Kidney glomerular epithelial cell (primary cell): ENCODE measurements at places on chromosomes 7 and 10.

DNA sequence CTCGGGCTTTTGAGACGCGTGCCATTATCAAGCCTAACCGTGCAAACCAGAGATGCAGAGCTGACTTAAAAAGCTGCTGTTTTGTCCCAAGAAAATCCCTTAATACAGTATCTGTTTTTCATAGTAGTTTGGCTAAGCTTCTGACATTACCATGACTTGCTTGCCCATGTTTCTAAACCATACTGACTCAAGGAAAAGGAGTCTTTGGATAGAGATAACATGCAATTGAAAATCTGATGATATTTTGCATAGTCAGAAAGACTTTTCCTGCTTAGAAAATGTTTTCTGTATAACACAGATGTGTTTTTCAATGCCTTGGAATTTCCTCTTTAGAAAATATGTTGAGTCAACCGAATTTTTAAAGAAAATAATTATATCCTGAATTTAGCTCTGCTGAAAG, 21.5 kb upstream of the AKR1E2 start:
- no peak for DNase-seq

DNA sequence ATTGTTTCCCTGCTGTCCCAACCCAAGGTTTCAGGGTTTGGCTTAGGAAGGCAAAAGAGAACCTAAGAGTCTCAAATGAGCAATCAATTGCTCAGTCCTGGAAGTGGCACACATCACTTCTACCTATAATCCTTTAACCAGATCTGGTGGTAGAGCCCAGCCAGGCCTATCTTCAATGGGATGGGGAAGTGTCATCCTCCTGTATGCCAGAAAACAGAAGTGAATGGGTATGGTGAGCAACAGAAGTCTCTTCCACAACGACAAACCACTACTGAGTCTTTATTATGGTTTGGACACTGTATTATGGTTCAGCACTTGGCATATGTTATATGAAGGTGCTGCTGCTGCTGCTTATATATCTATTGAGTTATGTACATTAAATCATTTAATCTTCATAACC, 3.0 kb upstream of the AKR1B1 start:
- DNase-seq: no peak

DNA sequence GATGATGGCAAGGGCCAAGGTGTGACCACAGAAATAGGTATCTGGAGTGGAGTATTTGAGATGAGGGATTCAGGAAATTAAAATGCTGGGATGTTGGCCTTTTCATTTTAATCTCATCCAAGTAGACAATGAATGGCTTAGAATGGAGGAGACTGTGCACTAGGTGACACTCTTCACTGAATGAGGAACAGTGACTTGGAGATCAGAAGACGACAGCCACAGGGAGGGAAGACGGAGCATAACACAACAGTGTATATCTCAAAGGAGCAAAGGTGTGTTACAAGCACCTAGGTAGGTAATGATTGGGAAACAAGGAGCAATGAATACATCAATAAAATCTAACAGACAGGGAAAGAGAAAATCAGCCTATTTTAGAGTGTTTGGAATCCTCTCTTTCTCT, 4.1 kb upstream of the TAX1BP1 start:
- no peak for DNase-seq

- no peak for DNase-seq
Measured at GRCh38 chr10:33082373-33082895, 124.4 kb upstream of the ITGB1 start.

DNA sequence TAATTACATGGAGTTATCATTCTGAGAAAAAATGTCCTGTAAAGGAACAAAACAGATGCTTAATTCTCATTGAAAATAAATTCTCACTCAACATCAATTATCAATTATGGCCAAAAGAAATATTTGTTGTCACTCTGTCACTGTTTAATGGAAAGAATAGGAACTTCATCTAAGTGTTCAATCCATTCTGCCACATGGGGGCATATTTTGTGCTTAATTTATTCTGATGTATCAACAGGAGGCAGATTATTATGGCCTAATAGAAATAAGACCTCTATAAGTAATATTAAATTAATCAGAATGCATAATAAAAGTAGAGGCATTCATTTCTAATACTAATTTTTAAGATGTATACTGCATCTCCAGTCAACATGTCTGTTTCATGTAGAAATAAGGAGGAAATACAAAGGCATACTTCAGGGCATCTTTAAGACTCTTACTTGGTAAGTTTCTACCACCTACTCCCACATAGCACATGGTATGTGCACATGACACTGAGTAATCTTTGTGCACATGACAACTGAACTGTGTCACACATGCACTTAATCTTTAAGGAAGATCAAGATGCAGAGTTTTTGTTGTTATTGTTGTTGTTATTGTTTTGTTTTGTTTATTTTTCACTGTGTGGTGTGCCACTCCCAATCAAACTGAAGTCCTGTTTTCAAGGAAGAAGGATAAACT, 420.4 kb upstream of the SEMA3A start:
- no peak for DNase-seq

DNA sequence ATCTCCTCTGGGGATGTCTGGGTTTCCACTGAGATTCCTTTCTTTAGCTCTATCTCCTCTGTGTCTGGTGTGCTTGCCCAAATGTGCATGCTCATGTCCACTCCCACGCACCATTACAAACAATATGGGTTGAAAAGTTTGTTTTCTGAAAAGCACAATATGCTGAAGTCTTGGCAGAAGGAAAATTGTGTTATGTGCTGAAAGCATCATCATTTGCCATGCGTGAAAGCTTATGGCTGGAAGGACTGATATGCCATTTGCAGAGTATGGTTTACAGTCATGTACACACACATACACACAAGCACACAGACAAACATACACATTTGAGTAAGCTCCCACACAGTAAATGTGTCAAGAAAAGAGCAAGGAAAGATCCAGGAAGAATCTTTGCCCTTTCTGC, 231.6 kb downstream of the SORCS3 start:
- no peak for DNase-seq

DNA sequence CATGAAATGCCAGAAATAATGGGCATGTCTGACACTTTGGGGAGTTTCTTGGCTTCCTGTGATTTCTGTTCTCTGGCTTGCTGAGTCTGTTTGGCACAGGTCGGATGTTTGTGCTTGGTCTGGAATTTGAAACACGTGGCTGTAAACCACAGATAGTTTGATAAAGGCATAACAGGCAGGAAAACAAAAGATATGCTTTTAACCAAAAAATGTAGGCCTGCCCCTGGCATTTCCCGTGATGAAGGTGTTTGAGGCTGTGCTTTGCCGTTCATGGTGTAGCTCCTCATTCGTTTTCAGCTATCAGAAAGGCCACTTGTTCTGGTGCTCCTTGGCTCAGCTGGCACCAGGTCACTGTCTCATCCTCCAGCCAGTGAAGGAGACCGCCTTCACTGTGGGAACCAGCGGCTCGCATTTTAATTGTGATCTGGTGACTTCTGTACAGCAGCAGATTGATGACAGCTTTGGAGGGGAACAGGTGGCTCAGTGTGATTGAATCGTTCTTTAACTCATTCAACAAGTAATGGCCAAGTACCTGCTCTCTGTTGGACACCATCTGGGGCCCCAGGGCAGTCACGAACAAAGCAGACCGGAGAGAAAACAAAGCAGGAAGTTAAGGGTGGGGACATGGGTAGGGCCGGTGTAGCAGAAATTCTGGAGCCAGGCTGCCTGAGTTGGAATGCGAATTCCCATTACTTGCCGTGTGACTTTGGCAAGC, 111.5 kb downstream of the CCNY start:
- peak; percentile 26 for DNase-seq

DNA sequence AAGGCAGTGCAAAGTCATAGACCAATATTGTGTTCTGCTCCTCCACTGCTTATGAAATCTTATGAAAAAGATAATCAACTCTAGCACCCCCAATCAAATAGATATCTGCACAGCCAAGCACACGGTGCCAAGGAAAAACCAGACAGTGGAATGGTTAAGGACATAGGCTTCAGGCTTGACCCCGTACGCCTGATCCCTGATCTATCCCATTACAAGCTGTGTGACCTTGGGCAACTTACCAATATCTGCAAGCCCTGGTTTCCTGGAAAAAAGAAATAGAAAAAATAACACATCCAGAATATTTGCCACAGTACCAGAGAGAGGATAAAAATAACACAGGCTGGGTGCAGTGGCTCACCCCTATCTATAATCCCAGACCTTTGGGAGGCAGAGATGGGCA, 56.9 kb downstream of the GRB10 start:
- DNase-seq: no peak

DNA sequence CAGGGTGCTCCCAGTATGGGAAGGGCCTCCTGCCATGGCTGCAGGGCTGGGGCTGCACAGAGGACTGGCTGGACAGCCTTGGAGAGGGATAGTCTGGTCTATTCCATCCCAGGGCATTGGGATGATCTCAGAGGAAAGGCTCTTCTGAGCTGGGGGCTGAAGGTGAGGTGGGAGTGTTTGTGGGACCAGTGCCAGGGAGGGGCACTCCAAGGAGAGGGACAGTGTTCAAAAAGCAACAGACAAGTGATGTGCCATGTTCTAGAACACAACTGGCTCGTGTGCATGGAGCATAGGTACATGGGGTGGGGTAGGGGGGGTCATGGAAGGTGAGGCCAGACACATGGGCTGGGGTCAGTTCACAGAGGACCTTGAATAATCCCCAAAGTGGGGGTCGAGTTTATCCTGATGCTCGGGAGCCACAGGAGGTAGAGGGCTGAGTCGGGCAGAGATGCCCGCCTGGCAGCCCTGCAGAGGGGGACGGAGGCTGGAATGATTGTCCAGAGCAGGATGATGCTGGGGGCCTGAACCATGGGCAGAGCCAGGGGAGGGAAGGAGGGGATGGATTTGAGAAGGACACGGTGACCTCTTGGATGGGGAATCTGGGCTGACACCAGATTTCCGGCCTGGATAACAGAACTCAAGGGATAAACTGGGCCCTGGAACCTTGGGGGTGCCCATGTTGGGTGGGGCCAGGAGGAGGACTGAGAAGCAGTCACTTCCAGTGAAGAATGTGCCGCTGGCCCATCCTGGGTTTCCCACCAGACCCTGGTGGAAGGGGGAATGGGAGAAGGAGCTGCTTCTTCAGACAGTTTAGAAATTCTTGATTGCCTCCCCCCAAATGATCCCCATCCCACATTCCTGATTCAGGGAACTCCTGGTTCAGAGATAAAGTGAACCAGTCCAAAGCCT, 50.4 kb downstream of the NEURL1 start:
- DNase-seq: no peak

DNA sequence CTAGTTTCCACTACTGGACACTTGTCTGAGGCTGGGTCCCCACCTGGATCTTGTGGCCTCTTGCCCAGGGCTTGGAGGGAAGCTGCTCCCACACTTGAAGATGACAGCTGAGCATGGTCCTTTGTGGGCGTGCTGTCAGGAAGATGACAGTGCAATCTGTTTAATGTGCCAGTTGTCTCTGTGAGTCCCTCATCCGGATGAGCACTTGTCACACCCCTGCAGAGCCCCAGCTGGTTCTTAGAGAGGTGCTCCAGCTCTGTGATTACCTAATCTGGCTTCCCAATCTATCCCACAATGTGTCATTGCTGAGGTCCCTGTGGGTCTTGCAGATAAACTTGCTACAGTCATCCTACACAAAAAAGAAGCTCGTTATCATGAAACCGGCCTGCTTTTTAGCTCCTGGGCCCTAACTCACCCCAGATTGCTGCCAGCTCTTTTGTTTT, 34.8 kb upstream of the CCSER2 start:
- no peak for DNase-seq

DNA sequence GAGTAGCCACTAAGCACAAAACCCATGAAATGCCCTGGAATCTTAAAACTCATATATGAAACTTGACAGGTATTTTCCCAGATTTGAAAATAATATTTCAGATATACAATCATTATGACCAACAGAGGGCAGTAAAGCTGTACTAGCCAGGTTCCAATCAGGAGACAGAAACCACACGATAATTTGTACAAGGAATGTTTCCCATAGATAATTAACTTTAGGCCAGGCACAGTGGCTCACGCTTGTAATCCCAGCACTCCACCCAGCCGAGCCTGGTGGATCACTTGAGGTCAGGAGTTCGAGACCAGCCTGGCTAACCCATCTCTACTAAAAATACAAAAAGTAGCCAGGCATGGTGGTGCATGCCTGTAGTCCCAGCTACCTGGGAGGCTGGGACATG, 31.0 kb upstream of the NUB1 start:
- peak; percentile 51 for DNase-seq

GRCh38 chr10:48309711-48310226, 3.3 kb downstream of the MAPK8 start:
- DNase-seq: peak; percentile 92

GRCh38 chr7:158495786-158496185, 91.8 kb downstream of the PTPRN2 start:
- DNase-seq: no peak

DNA sequence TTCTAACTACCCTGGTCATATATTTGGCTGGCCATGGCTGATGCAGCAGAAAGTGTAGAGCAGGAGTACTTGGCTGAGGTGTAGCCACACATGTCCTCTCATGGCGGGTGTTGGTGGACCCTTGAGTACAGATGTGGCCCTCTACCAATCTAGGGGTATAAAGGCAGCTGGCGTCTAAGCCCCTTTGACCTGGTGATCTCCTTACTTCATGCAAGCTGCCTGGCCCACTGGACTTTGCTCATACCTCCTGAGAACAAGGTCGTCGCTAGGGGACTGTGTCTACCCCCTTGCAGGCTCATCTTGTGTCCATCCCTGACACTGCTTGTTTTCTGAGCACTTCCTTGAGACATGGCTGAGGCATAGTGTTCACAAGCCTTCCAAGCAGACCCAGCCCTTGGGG, 287.8 kb downstream of the RPS24 start:
- no peak for DNase-seq

DNA sequence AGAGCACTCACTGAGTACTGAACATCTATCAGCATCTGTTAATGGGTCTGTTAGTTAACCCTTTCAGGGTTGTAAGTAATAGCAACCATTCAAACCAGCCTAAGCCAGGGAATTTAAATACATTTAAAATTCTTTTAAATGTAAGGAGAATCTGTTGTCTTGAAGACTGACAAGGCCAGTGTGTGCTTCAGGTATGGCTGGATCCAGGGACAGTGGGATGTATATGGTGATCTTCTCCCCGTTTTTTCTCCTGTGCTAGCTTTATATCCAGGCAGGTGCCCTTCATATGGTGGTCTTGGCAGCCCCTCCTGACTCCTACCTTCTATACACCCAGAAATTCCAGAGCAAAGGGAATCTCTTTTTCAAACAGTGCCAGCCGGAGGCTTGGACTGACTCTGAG, 46.6 kb upstream of the DAGLB start:
- DNase-seq: no peak
